RWPE1 (cell line): ENCODE measurements at places on chromosomes 1 and 21.

DNA sequence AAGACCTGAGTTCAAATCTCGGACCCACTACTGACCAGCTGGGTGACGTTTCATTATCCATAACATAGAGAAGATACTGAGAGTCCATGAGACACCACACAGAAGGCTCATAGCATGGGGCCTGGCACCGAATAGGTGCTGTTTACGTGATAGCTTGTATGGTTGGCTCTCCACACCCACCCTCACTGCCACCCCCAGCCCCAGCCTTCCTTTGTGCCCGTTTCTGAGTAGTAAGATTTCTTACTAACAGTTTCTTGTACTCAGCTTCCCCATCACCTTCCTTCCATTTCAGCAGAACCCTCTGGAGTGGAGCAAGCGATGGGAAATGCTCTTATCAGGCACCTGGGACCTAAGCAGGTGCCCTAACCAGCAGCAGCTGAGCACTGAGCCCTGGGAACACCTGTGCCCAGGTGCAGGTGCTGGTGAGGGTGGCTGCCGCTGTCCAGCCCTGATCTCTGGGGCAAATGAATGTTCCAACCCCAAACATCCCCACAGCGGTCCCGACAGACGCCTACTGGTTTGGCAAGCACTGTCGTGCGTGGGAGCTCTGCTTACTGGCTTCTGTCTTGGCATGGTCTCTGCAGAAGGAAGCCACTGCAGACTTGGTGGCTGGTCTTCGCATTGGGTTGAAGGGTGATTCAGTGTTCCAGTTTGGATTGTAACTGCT is 225.4 kb downstream of the CAMTA1 start:
- no peak for DNase-seq

GRCh38 chr1:203628201-203629015 is 1.8 kb downstream of the ATP2B4 start:
- DNase-seq = peak; percentile 77

DNA sequence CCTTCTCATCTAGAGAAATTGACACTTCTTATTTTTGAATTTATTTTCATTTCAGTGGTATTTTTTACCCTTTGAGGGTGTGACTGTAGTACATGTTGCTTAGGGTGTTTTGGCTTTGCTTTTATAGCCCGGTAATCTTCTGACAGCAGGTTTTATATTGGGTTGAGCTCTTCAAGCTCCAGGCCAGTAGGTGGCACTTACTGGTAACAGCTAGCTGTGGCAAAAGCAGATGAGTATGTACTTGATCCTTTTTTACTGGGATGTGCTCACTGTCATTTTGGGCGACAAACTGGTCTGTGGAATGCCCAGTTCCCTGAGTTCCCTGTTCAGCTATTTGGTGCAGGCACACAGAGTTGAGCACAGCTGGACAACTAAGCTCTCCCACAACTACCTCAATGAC is 916.2 kb upstream of the B3GALT2 start:
- no peak for DNase-seq

DNA sequence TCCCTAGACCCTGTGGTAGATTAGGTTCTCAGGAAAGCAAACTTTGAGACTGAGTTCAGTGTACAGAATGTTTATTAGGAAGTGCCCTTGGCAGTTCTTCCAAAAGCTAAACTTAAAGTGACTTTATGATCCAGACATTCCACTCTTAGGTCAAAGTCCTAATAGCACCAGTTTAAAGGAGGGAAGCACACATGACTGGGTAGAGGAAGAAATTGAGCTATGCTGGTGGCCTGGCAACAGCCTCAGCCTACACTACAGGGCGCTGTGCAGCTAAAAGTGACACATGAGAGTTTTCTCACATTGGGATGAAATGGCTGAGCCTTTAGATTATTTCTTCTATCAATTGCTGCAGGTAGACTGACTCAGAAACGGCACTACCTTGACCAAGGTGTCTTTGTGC is 280.4 kb downstream of the BRINP2 start:
- DNase-seq = no peak

DNA sequence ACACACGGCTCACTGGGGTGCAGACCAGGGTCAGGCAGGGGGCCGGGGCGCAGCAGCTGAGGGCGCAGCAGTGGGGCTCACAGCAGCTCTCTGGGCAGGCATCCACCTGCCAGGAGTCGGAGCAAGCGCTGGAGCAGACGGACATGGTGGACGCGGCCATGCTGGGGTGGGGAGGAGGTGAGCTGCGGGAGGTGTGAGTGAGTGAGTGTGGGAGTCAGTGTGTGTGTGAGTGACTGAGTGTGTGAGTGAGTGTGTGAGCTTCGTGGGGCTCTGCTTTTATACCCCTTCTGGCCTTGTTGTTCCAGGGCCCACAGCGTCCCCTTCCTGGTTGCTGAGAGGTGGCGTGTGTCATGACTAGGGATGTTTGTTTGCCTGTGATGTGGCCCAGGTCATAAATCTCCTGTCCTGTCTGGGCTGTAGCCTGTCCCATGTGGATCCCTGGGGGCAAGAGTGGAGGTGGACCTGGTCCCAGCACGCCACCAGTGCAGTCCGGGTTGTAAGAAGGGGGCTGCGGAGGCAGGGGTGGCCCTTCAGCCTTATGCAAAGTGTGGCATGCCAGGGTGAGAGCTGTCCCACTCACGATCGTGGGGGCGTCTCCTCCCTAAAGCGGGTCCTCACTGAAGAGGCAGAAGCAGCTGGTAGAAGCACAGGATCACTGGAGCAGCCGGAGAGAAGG is at the start of gene KRTAP10-1:
KRTAP10-1 (minus strand) TSS at position 205 of the 676 bp plus-strand sequence; CDS start at position 160, 45 bp downstream.
- DNase-seq = no peak

GRCh38 chr1:25569597-25570396 is 26.4 kb downstream of the LDLRAP1 start:
- no peak for DNase-seq

DNA sequence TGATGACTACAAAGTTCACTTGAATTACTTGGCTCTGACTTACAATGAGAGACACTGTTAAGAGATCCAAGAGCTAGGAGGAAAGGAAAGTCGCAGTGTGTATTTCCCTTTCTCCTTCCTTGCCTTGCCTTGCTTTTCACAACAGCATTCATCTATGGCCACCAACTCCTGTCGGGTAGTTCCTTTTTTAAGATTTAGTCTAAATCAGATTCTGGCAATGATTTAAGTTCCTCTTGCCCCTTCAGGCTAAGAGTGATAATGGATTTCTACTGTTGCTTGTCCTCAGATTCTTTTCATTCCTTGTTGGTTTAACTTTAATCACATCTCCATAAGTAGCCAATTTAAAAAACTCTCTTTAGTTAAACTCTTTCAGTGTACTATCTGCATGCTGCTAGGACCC is 91.9 kb downstream of the GTF2B start:
- DNase-seq = no peak

GRCh38 chr1:183186841-183187240 is 777 bp downstream of the LAMC2 start:
- no peak for DNase-seq

- DNase-seq = no peak
These were observed 17.7 kb upstream of the ZSCAN20 start for GRCh38 chr1:33454646-33455282.

GRCh38 chr21:45898781-45899180 is 82.8 kb upstream of the COL6A1 start:
- no peak for DNase-seq

GRCh38 chr1:165143437-165144065 is 213.0 kb downstream of the LMX1A start:
- DNase-seq = peak; percentile 28

DNA sequence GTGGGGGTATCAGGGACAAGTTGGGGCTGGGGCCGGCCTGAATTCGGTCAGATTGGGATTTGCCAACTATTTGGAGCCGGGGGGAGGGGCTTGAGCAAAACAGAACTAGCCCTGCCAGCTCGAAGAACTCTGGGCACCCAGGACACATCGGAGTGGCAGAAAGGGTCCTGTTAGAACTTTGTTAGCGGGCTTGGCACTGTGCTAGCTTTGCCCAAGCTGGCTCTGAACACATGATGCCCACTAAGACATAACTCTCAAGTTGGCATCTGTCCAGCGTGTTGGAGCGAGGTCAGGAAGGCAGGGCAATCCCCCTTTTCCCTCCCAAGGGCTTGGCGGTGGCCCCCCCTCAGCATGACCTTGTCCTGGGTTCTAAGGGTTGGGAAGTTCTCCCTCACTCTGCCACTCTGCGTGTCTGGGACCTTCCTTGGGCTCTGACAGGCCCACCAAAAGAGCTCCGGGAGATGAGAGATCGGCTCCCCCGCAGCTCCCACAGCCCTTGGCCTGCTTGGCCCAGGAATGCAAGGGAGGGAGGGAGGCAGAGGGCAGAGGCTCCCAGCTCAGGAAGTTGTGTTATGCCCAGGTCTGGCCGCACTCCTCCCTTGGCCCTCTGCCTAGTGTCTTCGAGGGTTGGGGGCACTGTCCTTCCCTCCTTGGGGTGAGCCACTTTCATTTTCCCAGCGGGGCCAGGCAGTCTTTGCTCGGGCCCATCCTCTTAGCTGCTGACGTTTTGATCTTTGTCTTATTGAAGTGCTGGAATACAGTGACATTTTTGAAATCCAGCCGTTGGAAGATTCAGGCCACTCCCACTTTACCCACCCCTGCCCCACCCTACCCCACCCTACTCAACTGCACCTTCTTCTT is 1.2 kb downstream of the LMNA start:
- no peak for DNase-seq

- DNase-seq = no peak
These were observed 50.3 kb downstream of the FCER1A start for GRCh38 chr1:159352436-159352835.

- DNase-seq = peak; percentile 29
These were observed 82.8 kb upstream of the SOX13 start for GRCh38 chr1:203990118-203990517.

DNA sequence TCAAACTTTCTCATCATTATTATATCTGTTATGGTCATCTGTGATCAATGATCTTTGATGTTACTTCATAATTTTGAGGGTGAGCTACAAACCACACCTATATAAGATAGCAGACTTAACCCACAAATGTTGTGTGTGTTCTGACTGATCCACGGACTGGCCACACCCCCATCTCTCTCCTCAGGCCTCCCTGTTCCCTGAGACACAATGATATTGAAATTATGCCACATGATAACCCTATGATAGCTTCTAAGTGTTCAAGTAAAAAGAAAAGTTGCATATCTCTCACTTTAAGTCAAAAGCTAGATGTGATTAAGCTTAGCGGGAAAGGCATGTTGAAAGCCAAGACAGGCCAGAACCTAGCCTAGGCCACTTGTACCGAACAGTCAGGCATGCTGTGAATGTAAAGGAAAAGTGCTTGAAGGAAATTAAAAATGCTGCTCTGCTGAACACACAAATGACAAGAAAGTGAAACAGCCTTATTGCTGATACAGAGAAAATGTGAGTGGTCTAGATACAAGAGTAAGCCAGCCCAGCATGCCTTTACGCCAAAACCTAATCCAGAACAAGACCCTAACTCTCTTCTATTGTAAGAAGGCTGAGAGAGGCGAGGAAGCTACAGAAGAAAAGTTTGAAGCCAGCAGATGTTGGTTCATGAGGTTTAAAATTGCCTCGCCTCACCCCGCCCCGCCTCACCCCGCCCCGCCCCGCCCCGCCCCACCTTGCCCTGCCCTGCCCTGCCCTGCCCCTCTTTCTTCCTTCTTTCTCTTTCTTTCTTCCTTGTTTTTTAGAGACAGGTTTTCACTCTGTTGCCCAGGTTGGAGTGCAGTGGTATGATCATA is 16.5 kb downstream of the CTSS start:
- DNase-seq = no peak

DNA sequence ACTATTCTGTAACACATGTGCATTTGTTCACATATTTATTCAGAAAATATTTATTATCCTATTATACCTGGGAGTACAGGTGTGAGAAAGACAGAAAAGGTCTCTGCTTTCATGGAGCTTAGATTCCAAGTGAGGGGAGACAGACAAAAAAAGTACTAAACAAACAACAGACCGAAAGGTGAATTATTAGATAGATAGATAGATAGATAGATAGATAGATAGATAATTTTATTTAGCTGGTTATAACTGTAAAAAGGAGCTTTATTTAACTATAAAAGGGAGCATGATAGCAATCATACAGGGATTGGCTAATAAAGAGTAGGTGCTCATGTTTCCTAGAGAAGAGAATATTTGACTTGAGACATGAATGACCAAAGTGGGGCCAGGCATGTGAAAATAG is 119.4 kb downstream of the TNFSF18 start:
- DNase-seq = no peak

DNA sequence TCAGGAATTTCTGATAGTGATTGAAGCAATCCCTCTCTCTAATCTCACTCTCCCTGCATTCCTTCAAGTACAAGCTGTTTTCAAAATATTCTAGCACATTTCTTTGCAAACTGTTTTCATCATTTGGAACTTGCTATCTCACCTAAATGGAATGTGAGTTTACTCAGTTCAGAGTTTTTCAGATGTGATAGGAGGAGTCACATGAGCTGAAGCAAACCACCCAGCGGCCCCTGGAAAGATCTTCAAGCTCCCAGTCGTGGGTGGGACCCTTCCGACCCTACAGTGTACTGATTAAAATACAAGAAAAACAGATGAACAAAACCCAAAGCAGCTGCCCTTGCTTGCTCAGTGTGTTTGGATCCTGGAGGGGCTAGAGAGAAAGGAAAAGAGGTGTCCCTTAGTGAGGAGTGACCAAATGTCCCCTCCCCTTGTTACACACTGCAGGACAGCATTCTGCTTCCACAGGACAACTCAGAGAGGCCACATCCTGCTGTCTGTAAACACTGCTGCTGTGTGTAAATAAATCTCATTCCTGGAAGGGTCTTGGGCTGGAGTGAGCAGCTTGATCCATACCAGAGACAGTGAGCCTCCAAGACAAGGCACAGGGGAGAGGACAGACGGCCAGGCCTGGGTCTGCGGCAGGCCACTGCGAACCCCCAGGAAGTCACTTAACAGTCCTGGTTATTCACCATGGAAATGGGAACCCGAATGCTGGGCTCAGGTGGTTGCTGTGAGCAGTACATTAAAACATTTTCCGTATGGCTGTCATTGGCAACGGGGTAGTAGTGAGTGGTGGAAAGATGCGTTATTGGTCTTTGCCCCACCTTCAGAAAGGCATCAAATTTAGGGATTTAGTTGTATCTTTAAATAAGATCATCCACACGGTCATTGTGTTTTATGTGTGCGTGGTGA is 229.2 kb downstream of the RHOU start:
- peak; percentile 20 for DNase-seq

DNA sequence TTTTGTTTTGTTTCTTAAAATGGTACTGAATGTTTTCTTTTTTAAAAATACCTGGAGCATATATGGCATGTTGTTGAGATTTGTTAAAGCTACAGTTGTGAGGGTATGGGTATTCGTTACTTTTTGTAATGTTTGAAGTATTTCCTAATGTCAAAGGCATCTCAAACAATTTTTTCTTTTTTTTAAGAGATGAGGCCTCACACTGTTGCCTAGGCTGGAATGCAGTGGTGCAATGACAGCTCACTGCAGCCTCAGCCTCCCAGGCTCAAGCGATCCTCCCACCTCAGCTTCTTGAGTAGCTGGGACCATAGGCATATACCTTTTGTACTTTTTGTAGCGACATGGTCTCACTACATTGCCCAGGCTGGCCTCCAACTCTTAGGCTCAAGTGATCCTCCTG is 16.1 kb downstream of the CLCN6 start:
- no peak for DNase-seq

GRCh38 chr21:42080788-42081083 is 9.6 kb downstream of the UMODL1 start:
- peak; percentile 22 for DNase-seq

DNA sequence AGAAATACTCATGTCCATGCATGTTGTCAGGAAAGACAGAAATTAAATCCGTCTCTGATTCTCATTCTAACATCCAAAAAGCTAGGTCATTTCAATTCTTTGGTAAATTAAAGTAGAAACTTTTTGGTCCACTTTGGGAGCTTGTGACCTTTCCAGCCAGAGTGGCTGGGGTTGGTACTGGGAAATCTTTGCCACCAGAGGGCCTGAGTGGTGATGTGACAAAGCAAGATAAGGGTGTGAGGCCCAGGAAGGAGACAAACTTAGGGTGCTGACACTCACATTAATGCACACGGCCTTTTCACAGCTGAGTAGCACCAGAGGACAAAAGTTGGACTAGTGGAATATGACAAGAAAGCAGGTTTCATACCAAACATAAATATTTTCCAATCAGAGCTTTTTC is 144.3 kb downstream of the DNM3 start:
- no peak for DNase-seq
